ENCODE measurements at places on chromosomes 7 and 10. TPM values are rescaled to one million over a fixed set of nuclear protein-coding genes. Genes with fewer than 3 reads are reported as not detected.

The ZEB1 gene
- total RNA-seq = 60.8 TPM

The GIMAP6 gene
- total RNA-seq = 15.8 TPM

The TRIL gene
- 0.83 TPM for total RNA-seq

The EPDR1 gene
- 36.3 TPM for total RNA-seq

The PTPRZ1 gene
- 3.0 TPM for total RNA-seq

GRCh38 chr10:3478153-3478552, 305.6 kb upstream of the PITRM1 start:
- DNase-seq = no peak

DNA sequence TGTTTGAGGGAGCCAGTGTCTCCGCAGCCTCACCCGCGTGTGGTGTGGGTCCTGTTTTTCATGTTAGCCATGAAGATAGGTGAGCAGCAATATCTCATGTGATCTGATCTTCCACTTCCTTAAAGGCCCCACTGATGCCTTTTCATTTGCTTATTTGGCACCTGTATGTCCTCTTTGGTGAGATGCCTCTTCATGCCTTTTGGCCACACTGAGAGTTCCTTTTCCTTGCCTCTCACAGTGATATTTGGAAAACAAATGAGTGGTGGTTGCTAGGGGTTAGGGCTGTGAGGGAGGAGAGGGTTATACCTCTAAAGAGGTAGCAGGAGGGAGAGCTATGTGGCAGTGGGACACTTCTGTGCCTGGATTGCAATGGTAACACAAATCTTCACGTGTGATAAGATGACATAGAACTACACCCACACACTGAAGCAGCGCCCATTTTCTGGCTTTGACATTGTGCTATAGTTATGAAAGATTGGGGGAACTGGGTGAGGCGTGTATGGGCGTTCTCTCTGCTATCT, 90.4 kb upstream of the TNS3 start:
- no peak for DNase-seq

DNA sequence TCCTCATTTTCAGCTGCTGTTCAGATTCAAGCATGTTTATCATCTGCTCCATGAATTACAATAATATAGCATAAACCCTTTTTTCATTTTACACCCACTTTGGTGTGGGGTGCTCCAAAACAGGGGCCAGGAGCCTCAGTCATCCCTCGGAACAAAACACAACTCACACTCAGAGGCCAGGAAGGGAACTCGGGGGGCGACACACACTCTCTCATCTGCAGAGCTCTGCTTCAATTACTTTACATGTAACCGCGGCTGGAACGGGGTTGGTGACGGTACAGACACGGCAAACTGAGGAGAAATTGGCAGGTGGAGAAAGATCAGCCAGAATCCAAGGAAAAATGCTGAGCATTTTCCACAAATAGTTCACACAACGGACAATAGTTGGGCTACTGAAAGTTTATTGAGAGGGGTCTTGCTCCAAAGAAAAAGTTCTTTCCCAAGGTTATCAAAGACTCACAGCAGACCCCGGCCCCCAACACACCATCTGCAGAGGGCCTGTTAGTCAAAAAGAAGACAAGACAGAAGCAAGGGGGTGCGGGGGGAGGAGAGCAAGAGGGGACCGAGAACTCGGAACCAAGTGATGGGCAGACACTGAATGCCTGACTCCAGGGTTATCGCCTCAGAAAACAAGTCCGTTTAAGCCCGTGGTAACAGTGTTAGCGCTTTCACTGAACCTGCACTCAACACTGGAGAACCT, 20.5 kb downstream of the DIP2C start:
- no peak for DNase-seq

GRCh38 chr7:50720295-50720694, 62.4 kb downstream of the GRB10 start:
- no peak for DNase-seq

GRCh38 chr10:52191049-52191448, 123.0 kb upstream of the DKK1 start:
- no peak for DNase-seq
